ELR (cell line): ENCODE measurements at places on chromosomes 4 and X.

DNA sequence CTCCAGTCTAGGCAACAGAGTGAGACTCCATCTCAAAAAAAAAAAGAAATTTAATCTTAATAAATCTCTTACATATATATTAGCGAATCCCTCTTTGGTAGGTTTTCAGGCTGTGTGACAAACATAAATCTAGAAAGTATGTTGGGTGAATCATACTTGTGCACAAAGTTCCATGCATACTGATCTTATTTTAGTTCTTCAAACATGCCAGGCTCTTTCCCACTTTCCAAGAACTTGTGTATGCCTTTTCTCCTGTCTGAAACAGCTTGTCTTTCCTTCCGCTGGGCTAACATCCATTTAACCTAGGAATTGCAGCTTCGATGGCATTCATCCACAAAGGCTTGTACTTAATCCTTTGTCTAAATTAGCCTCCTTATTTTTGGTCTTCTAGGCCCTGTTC lies 156.6 kb upstream of the CASK start:
- no peak for DNase-seq

GRCh38 chr4:101941816-101942358 lies 151.4 kb downstream of the BANK1 start:
- DNase-seq: no peak

DNA sequence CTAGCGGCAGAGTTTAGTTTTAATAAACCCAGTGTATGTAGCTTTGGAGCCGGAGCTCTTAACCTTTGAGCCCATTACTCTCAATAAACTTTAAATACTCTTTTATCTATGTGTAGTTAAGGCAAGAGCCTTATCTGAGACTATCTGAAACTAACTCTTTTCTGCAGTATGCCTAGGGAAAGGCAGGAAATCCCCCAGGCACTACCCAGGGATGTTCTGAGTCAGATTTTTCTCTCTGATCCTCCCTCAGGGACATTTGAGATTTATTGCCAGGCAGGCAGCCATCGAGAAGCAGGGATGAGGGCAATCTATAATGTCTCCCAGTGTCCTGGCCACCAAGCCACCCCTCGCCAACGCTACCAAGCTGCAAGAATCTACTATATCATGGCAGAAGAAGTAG lies 39.1 kb downstream of the HEPH start:
- no peak for DNase-seq

GRCh38 chr4:126784966-126785580 lies 847.7 kb upstream of the INTU start:
- peak; percentile 53 for DNase-seq

DNA sequence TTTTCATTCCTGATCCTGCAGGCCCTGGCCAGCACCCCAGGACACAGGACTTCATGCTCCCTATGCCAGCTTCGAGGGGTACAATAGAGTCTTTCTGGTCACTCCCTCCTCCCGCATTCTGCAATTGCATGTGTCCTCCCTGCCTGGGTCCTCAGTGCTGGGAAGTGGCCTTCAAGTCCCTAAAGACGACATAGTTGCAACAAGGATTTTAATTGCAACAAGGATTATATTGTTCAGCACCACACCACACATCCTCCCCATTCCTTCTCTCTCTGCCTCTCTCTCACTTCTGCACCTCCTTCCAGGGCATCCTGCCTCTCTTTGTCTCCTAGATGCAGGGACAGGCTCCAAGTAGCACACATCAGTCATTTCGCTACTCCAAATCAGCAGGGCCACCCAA lies 25.5 kb downstream of the SCD5 start:
- no peak for DNase-seq

DNA sequence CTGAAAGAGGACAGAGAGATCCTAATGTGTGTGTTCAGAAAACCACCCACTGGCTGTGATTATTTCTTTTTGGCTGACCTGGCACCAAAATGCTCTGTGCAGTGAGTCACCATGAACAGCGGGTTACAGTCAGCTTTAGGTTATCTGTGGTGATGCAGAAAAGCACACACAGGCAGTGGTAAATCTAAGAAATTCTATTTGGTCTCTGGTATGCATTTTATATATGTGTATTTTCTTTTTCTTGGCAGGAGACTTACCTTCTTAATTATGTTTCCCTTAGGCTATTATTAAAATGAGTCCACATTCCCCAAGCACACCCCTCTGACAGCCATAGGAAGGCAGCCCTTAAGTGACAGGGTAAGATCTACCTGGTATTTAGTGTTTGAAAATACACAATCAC lies 79.1 kb upstream of the TFDP3 start:
- no peak for DNase-seq

- DNase-seq: no peak
These were observed 34.6 kb downstream of the NBDY start for GRCh38 chrX:56763556-56764152.

GRCh38 chr4:82823062-82823461 lies 24.5 kb upstream of the SCD5 start:
- DNase-seq: peak; percentile 88

GRCh38 chr4:3358656-3359055 lies 65.8 kb downstream of the RGS12 start:
- no peak for DNase-seq

DNA sequence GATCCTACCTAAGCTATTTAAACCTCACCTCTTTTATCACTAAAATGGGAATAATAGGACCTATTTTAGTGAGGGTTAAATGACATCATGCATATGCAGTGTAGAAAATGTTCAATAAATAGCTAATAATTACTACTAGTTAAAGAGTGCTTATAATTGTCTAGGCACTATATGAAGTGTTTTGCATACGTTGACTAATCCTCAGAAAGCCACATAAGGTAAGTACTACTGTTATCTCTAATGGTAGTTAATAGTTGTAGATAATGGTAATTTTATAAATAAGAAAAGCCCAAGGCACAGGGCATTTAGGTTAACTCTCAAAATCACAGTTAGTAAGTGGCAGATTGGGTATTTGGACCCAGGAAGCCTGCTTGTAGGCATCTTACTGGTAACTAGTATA lies 47.4 kb upstream of the BOD1L1 start:
- no peak for DNase-seq

GRCh38 chr4:69760455-69760854 lies at the start of gene SULT1B1:
SULT1B1 (minus strand) TSS chr4:69760620; CDS start chr4:69755217, 5,403 bp downstream.
- no peak for DNase-seq

DNA sequence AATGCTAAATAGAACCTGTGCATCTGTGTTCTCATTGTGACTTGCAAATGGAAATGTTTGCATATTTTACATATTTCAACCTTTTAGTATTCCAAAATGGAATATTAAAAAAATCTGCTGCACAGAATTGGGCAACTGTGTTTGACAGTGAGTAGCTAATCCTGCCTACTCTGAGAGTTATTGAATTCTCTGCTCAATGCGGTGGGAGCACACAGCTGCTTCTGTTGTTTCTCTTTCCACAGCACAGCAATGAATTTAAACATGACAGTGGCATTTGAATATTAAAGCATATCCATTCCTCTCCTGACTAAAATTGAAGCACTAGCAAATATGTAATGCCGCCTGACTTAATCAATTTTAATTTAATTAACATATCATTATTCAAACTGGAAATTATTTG lies 366.6 kb downstream of the GASK1B start:
- DNase-seq: no peak

DNA sequence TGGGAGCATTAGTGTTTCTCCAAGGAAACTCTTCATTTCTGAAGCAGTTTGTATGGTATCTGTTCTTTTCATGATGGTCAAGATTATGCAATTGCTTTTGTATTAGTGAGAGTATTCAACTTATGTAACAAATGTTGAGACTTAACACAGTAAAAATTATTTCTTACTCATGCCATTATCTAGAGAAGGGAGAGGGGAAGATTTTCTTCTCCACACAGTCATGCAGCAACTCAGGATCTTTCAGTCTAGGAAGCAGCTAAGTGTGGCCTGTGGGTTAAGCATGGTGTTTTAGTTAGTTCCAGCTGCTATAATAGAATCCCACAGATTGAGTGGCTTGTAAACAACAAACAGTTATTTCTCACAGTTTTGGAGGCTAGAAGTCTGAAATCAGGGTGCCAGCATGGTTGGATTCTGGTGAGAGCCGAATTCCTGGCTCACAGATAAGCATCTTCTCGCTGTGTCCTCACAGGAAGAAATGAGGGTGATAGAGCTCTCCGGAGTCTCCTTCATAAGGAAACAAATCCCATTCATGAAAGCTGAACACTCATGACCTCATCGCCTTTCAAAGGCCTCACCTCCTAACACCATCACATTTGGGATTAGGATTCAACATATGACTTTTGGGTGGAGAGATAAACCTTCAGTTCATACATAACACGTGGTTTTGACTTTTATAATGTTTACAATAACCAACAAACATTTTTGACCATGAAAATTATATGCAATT lies 101.2 kb downstream of the FRMPD4 start:
- DNase-seq: no peak

GRCh38 chr4:179855469-179855868 lies 2387.7 kb upstream of the TENM3 start:
- peak; percentile 80 for DNase-seq

DNA sequence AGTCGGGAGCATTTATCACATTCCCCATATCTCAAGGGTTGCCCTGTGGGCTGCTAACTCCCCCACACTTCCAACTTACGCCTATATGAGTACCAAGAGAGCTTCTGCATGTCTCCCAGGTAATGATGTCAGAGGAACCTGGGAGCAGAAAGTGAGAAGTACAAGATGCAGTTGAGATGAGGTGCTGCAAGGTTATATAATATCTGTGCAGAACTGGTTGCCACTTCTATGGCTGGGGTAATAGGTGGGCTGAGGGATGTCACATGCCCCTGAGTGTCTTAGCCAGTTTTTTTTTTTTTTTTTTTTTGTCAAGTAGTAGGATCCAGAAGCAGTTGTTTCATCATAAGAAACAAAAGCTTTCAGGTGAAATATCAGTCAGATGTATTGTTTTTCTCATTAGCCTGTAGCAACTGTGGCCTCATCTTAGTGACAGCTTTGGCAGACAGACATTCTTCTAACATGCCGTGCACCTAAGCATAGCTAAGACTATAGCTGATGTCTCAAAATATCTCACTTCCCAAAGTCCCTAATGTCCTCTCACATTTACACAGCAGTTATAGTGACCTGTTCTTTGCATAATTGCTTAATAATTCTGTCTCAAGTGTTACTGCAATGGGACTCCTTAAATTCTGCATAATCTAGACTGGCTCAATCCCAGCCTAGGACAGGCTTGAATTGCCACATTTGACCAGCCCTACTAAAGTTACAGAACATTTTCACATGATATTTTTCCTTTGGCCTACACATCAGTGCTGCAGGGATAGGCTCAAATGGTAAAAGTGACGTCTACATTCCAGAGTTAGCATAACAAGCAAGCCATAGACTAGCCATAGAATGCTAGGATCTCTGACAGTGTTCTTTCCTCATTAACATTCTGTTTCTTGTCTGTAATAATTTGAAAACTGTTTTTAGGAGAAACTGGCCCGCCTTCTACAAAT lies 17.9 kb upstream of the MAOB start:
- no peak for DNase-seq

DNA sequence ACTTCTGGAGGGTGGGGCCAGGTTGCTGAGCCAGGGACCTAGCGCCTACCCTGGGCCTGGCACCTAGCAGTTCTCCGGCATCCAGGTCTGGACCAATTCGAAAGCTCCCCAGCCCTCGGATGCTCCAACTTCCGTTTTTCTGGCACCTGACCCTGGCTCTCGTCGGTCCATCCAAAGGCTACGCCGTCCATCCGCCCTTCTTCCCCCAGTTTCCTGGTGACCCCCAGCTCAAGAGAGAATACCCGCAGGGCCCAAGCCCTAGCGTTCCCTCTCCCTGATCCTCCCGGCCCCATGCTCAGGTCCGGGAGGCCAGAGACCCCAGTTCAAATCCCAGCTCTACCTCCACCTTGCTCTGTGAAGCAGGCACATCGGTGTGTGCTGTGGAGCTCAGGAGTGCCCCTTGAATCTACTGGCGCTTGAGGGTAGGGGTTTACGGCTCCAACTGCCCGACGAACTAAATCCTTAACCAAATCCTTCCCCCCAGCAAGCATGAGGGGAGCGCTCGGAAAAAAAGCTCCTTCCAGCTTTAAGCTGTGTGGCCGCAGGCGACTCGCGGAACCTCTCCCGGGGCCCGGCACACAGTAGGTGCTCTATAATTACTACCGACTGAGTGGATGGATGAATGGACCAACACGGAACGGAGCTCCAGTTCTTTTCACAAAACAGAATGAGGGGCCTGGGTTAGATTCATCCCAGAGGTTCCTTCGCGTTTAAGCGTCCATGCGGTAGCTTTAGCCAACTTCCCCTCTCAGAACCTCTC lies 1.1 kb downstream of the CRMP1 start:
- no peak for DNase-seq

DNA sequence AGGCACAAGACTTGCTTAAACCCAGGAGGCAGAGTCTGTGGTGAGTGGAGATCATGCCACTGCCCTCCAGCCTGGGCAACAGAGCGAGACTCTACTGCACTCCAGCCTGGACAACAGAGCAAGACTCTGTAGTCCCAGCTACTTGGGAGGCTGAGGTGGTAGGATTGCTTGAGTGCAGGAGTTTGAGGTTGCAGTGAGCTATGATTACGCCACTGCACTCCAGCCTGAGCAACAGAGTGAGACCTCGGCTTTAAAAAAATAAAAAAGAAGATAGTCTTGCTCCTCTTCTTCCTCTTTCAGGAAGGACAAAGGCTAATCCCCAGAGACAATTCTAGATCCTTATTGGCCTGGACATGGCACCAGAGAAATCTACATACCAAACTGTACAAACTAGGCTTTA lies 5.7 kb upstream of the PPEF2 start:
- no peak for DNase-seq

DNA sequence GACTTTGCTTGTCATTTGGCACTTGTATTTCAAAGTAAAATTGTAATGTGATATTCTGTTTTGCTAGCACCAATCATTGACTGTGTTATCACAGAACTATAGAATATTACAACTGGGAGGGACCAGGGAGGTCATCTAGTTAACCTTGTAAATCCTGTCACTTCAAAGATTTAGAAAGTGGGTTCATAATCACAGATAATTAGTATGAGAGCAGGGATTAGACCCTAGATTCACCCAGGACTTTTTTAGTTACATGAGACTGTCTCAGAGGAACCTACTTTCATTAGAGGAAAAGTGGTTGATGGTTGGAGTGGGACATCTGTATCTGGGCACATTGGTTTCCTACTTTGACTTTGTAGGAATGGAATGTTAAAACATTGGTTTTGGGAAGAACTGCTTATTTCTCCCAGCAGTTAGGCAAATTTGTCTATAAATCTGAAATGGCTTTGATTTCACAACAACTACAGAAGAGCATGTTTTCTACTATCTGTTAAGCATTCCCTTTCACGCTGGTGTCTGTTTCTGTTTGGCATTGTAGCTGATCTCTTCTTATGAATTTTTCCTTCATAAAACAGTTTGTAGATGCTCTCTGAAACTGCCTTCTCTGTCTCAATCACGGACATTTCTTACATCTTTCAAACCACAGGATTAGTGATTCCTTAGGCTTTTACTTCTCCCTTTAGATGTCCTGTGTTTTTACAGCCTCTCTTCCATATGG lies 144.1 kb downstream of the DIPK2B start:
- DNase-seq: no peak

DNA sequence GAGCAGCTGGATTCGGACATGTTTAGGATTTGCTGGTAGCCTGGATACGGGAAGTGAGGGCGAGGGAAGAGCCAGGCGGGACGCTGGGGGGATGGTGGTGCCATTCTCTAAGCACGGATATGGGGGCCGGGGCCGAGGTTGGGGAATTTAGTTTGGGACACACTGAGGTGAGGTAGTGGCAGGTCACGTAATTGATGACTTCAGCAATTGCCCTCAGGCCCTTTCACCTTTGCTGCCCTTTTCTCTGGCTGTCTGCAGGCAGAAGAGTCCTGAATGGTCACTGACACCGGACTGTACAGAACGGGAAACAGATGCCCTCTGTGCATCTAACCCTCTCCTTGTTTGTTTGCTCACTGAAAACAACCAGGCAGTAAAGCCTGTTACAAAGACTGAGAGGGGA lies 16.9 kb upstream of the HMGB3 start:
- DNase-seq: no peak
